ENCODE measurements at places on chromosomes 16 and 17.

DNA sequence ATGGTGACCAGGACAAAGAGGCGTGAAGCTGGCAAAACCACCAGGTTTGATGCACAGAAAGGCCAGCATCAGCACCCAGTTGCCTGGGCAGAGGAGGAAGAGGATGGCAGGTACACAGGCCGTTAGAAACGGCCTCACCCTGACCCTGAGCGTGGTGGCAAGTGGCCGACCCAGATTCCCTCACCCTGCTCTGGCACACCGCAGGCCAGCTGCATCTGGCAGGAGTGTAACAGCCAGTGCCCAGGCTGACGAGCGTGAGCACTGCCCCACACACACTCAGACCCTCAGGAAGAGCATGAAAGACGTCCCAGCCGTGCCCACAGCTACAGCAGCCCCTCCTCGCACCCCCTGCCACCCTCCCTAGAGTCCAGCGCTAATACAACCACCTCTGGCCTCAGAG is 82.0 kb downstream of the ANKRD11 start:
- DNase-seq, result no peak

DNA sequence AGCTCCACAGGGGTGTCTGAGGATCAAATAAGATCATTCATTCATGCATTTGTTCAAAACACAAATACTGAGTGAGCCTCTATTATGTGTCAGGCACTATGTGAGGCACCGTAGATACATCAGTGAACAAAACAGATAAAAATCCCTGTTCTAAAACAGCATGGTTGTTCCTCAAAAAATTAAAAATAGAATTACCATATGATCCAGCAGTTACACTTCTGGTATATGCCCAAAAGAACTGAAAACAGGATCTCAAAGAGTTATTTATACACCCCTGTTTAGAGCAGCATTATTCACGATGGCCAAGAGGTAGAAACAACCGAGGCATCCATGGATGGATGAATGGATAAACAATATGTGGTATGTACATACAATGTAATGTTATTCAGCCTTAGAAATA is 15.4 kb downstream of the PIPOX start:
- DNase-seq, result no peak

DNA sequence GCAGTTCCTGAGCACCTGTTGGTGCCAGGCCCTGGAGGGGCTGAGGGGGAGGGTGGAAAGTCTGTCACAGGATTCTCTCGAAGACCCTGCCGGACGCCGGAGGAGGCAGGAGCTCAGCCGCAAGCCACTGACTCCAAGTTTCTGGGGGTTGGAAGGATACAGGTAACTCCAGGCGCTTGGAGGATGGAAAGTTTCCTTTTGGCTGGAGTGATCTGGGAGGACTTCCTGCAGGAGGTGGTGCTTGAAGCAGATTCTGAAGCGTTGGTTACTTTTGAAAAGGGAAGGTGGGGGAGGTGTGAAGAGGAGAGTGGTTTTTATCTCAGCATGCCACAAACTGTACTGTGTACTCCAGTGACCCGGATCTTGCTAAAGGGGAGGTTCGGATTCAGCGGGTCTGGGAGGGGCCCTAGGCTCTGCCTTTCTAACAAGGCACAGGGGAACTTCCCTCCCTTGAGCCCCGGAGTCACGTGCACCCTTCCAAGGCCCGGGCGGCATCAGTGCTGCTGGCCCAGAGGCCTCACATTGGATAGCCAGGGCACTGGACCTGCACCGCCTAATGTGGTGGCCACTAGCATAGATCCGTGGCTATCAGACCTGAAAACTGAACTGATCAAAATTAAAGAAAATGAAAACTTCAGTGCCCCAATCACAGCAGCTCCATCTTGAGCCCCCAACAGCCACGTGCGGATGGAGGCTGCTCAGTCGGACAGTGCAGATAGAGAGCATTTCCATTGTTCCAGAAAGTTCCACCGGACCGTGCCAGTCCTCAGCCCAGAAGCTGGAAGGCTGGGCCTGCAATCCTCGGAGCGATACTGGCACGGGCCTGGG is 42.2 kb upstream of the GSE1 start:
- DNase-seq, result no peak

DNA sequence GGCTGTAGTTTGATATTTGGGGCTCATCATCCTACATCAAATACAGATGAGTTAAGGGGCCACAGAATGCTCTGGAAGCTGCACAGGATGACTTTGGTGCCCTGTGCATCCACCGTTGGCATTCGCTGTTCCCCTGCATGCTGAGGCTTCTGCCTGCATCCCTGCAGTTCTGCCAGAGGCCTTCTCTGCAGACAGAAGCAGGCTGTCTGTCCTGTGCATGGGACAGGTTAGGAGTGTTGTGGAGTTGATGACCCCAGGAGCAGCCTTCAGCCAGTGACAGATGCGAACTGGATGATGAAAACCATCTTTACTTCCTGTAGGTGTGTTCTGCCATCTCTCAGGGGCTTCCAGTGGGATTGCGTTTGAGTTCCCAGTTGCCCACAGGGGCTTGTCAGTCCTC is 13.6 kb upstream of the TNS4 start:
- no peak for DNase-seq

DNA sequence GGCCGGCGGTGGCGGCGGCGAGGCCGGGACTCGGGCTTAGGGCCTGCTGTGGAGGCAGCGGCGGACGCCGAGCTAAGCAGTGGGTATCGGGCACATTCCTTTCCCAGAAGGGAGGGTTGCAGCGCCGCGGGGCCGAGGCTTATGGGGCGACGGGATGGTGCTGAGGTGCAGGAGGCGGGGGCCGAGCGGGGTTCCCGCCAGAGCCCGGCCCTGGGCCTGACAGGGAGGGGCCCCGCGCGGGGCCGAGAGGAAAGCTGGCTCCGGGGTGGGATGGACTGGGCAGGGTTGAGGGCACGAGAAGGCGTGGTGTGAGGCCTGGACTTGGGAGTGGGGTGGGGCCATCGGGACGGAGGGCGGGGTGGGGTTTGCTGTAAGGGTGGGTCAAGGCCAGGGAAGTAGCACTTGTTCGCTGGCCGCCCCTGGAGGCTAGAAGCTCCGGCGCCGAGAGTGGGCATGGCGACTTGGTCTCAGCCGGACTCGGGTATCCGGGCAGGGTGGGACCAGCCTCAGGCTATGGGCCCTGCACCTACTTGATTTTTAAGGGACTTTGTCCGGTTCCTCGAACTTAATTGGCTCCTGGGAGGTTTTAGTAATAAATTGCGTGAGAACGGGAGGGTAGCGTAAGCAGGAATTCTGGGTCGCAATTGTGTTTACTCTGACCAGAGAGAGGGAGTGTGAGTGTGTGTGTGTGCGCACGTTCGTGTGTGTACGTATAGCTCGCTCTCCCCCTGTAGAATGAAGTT is 396 bp downstream of the NFE2L1 start:
- peak; percentile 94 for DNase-seq

DNA sequence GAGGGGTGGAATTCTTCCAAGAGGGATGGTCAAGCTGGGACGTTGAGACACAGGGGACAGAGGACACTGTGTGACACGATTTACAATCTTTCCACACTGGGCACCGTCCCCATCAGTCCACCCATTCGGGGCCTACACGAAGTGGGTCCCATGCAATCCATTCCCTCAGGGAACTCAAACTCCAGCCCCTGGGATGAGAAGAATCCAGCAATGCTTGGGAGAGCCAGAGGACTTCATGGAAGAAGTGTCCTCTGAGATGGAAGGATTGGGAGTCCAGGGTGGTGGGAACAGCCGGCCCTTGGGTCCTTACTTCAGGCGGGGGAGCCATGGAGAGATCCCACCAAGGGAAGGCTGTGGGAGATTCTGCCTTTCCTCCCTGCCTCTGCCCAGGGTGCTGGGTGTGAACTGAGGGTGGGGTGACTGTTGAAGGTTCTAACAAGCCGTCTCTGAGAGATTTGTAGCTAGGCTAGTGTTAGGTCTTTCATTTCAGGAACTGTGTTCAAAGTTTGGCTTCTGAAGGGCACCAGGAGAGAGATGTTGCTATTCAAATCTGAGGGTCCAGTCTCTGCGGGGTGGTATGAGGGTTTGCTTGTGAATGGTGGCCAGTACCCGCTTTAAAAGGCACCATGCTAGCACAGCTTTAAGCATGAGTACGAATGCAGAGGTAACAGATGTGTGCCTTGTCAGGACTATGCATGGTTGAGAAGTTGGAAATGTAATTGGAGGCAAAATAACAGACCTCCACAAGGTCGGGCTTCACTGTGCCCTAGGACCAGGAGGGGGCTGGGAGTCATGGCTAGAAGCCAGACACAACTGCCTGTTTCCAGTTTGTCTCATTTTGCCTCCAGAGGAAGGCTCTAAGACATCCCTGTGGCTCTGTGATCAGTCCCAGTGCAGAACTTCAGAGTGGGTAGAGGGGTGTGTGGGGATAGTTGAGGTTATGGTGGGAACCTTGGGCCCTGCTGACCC is 1.9 kb downstream of the ATP1B2 start:
- DNase-seq, result no peak

DNA sequence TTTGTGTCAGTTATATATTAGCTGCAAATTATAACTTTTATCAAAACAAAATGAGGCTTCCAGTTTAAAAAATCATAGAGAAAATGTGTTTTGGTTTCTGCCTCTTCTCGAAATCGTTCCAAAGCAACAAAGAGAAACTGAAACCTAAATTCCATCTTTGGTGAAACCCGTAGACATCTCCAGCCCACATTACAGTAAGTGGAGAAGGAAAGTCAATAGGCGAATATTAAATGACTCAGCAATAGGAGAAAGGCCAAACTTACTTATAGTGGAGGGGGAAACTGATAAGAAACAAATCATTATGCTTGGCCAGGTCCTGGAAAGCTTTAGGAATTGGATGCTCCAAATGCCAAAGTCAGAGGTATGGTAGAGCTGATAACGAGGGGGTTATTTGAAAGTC is 103.0 kb upstream of the SHISA6 start:
- no peak for DNase-seq

DNA sequence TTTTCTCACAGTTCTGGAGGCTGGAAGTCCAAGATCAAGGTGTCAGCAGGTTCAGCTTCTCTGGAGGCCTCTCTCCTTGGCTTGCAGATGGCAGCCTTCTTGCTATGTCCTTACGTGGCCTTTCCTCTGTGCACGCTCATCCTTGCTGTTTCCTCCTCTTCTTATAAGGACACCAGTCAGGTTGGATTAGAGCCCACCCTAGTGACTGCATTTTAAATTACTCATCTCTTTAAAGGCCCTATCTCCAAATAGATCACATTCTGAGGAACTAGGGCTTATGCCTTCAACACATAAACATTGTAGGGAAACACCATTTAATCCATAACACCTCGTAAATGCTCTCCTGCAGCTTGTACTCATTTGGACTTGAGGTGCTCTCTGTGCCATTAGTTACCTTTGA is 36.3 kb downstream of the DHRS7C start:
- DNase-seq, result no peak

DNA sequence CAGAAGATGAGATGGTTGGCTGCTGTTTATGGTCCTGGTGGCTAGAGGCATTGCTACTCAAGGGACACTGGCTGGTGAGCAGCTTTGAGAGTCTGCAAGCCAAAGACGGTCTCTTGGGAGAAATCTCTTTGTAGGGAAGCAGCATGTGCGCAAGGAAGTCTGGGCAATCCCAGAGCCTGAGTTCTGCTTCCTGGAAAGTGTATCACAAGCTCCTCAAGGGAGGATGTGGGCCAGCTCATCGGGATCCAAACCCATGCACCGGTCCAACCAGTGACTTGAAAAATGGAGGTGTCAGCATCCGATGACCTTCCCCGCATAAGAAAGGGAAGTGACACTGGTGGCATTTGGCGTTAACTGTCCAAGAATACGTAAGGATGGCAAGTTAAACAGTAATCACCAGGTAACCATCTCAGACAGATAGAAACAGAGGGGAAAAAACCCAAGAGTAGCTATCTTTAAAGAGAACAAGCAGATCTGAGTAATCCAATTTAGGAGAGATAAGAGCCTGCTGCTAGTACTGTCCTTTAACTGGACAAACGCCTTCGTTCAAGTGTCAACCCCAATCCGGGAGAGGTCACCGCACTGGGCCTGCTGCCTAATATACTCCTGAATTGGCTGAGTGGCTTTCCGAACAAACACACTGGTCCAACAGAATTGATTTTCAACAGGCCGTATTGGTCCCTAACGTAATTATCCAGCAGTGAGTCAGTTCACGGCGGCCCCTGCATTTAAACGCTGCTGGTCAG is 303.0 kb upstream of the ZFHX3 start:
- no peak for DNase-seq

DNA sequence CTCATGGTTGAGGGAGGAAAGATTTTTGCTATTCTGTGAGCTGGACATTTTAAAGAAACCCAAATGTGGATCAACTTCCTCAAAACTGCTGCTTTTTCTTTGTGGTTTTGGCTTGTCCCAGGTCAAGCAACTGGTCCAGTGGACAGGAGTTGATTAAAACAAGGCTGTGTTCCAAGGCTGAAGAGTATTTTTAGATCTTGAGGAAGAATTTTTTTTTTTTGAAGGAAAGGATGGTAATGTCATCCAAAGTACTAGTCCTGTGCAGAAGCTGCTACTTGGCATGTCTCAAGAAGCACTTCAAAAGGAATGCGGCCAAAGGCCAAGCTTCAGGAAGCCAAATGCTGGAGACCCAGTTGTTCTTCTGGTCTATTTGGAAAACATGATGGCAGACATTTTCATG is 8.0 kb upstream of the MYH2 start:
- peak; percentile 25 for DNase-seq

- DNase-seq, result no peak
Observed at GRCh38 chr17:15261802-15262290, 3.3 kb downstream of the PMP22 start.

GRCh38 chr17:62760059-62760944 is 47.8 kb downstream of the MARCHF10 start:
- DNase-seq, result peak; percentile 80

GRCh38 chr17:31251105-31251969 is 45.7 kb downstream of the OMG start:
- no peak for DNase-seq

- DNase-seq, result no peak
Observed at GRCh38 chr16:53736297-53736696, 32.3 kb downstream of the FTO start.

- no peak for DNase-seq
Observed at GRCh38 chr16:2819939-2820835, 3.1 kb downstream of the PRSS21 start.

DNA sequence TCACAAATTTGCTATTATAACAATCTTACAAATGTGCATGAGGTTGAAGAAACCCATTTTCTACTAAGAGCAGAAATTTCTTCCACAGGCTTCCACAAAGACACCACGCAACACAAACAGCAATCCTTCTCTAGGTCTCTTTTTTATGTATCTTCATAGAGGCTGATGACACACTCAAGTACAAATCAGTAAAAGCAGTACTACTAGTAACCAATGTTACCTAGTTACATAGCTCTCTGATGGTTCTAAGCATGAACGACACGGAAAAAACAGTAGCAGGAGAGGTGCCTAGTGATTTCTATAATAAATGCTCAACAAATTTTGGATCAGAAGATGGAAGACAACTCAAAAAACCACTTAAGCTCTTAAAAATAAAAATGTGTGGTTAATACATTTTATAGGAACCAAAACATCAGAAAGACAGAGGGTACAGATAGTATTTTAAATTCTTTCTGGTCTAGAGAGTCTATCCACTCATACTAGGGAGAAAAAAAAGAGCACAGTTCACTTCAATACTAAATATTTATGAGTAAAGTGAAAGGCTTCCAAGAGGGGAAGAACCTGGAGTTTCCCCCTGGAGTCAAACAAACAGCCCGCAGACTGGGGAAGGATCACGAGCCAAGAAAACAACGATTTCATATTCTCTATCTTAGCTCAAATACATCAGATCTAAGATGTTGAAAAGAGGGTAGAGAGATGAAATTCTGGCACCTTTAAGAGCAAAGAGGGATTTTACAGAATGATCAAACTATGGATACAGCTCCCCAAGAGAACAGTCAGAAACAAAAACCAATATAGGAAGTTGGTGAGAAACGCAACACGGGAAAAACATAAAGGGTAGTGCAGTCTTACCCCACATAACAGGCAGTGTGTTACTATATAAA is 40.2 kb downstream of the SMG6 start:
- DNase-seq, result peak; percentile 61

GRCh38 chr17:37392024-37392590 is 14.5 kb downstream of the ACACA start:
- peak; percentile 85 for DNase-seq

Measured in fibroblast of pulmonary artery (primary cell).